ENCODE measurements at places on chromosomes 11 and 22. TPM values are rescaled to one million over a fixed set of nuclear protein-coding genes. Genes with fewer than 3 reads are reported as not detected.

The GGT1 gene
- total RNA-seq, result 0.36 TPM

The OR8A1 gene
- not detected for total RNA-seq

The SHANK3 gene
- 0.59 TPM for total RNA-seq

The CRYBB2 gene
- not detected for total RNA-seq

The PGA5 gene
- total RNA-seq, result not detected
